ENCODE measurements at places on chromosomes 2 and 18. TPM values are rescaled to one million over a fixed set of nuclear protein-coding genes. Genes with fewer than 3 reads are reported as not detected.

MAP3K19 gene
- not detected for polyA plus RNA-seq

TOGARAM2 gene
- polyA plus RNA-seq: 2.6 TPM

CELF4 gene
- polyA plus RNA-seq: 3.8 TPM

RNF152 gene
- 2.7 TPM for polyA plus RNA-seq

SERPINB2 gene
- not detected for polyA plus RNA-seq

VSNL1 gene
- 442 TPM for polyA plus RNA-seq

NR4A2 gene
- polyA plus RNA-seq: 7.2 TPM

EGR4 gene
- 0.99 TPM for polyA plus RNA-seq

SCYGR4 gene
- not detected for polyA plus RNA-seq

CASP8 gene
- 0.67 TPM for polyA plus RNA-seq

GKN1 gene
- polyA plus RNA-seq: 2.8 TPM
